ENCODE measurements at places on chromosomes 2 and 18.

- no peak for DNase-seq
Observed at GRCh38 chr2:178309541-178309940, 115.2 kb downstream of the OSBPL6 start.

- no peak for DNase-seq
Observed at GRCh38 chr2:203948733-203949132, 12.2 kb downstream of the ICOS start.

DNA sequence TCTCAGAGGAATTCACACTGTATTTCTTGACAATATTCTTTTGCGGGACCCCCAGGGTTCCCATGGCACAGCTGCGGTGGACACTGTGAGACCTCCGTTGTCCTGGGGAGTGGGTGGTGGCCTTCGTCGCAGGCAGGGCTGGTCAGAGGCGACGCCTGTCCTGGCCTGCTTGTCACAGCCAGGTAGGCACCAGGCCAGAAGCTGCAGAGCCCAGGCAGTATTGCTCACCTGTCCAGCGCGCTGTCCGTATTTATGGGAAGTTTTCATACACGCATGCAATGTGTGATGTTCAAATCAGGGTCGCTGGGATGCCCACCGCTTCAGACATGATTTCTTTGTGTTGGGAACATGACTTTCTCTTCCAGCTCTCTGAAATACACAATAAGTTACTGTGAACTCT lies 126.6 kb downstream of the RTP5 start:
- DNase-seq = no peak

GRCh38 chr18:44096016-44096415 lies 584.7 kb upstream of the SETBP1 start:
- no peak for DNase-seq

DNA sequence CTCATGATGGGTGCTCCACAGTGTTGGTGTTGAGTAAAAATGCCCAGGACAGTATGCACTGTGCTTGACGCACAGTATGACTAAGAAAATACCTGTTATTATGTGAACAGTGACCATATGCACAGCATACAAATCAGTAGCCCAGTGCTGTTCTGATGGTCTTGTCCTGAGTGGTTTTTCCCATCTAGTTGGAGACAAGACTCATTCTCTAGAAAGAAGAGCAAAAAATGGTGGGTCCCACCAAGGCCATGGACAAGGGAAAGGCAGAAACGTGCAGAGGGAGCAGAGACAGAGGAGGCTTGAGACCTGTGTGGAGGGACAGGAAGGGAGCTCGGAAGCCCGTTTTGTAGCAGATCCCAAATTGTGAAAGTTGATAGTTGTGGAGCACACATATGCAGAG lies 987 bp upstream of the SMIM21 start:
- no peak for DNase-seq

GRCh38 chr2:9460441-9461017 lies 13.8 kb upstream of the IAH1 start:
- no peak for DNase-seq

DNA sequence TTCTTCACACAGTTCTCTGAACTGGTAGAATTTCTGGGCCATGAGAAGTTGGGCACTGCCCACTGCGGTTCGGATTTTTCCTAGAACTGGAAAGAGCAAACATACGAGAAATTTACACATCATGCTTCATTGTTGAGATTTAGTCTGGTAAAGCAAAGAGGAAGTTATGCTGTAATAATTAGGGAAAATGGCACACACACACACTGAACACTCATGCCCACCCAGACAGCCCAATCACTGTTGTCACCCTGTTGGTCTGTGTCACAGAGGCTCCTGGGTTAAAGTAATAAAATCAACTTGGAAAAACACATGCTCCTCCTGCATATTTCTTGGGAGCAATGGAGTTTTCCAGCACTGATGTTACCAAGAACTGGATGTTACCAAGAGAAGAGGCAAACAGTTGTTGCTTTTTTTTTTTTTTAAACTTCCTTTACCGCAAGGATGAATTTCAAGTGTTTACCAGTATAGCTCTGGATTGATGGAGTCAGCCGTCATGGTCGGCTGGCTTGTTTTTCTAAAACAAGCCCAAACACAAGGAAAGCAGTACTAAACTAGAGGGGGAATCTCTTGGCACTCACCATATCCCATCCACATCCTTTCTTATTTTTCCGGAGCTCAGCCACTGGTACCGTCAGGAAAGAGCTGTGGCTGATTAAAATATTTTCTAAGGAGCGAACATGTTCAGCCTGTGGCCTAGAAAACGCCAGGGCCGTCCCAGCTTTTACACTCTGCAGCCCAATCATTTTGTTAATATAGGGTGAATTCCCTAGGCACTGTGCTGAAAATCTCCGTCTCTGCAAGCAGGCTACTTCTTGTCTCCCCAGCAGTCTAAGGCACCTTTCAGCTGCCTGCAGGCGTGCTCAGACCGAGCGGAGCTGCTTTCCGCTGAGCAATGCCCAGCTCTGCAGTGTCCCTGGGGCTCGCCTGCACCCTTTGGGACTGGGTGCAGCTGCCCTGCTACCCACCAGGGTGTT lies 58.9 kb downstream of the TGIF1 start:
- DNase-seq = no peak

DNA sequence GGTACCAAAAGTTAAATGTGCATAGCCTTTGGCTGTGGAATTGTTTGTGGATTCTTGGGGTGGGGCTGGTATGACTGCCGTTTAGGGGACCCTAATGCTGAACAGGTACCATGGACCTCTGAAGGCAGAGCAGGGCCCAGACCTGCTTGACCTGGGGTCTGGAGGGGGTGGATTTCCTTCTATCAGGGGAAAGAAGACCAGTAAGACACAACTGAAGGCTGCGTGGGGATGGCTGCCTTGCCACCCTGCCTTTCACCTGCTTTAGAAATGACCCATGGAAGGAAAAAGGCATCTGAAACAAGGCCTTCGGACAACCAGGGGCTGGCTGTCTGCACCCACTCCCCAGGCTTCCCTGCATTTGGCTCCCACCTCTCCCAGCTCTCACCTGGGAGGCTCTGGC lies 17.7 kb upstream of the RESP18 start:
- no peak for DNase-seq

All from activated CD8-positive, alpha-beta memory T cell treated with anti-CD3 and anti-CD28 coated beads, Interleukin-2, amount 50 U/mL, for 4 hours (primary cell).